Left lobe of liver (tissue), 2 donors: ENCODE measurements at places on chromosomes 2 and 18. TPM values are rescaled to one million over a fixed set of nuclear protein-coding genes. Genes with fewer than 3 reads are reported as not detected.

- no peak for DNase-seq
These were observed 6.3 kb downstream of the B3GNT2 start for GRCh38 chr2:62202019-62202722.

DNA sequence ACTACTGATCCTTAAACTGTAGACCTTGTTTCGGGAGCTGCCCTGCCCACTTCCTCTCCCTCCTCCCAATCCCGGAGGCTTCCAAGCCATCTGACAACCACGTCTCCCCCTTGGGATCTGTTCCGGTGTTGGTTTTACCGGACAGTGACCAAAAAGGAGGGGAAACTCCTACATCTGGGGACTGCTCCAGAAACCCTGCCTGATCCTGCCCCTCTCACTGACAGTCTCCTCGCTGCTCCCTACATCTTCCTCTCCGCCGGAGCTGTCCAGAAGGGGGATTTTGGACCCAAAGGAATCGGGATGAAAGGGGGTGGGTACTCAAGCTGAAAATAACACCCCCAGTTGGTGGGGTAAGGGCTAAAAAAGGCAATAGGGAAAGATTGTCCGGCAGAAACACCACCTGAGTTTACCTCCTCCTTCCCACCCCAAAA is 1.5 kb downstream of the INO80D start:
- peak; percentile 72 for DNase-seq

DNA sequence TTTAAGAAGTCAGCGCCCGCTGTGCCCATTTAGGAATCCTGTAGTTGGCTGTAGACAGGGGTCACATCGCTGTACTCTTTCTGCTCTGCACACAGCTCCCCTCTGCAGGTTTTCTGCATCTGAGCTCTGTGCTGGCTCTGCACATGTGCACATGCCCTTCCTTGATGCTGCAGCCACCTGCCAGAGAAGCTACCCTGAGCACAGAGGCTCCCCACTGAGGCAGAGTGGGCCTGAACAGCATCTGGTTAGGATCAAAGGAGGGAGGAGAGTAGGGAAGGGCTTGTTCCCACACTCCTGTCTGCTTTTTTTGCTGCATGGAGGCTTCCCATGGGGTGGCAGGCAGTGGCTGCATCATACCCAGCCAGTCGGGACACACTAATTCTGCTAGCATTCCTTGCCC is 238.9 kb downstream of the FHOD3 start:
- DNase-seq, result no peak

GRCh38 chr18:44586782-44587524 is 93.7 kb upstream of the SETBP1 start:
- no peak for DNase-seq

GRCh38 chr2:75960472-75961009 is 249.8 kb upstream of the GCFC2 start:
- DNase-seq, result no peak

DNA sequence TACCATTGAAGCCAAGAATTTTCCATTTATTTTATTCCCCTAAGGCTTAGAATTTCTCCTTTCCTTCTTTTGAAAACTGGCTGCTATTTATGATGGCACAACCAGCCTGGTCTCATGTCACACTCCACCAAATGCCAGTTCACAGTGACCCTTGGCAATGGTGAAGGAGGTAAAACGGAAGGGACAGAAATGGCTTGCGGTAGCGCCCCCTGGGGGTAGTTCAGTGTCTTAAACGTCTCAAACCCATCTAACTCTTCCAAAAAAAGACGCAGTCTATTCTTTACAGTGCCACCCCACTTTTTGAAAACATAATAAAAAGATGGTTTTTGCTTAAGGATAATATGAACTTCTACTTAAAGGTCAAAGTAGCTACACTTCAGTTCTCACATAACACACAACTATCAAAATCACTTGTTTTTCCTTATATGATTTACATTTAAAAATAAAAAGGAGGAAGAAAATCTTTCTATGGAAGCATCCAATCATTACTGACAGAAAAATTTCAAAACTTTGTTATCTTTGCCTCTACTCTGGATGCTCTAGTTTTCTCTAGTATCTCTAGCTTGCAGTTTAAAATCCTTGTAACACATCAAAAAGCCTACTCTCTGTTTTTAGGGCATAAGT is 28.0 kb downstream of the PNO1 start:
- DNase-seq, result no peak

- DNase-seq, result no peak
These were observed 15.7 kb downstream of the PARD6G start for GRCh38 chr18:80231616-80232015.

GRCh38 chr2:45669032-45669486 is 17.6 kb downstream of the PRKCE start:
- DNase-seq, result no peak

DNA sequence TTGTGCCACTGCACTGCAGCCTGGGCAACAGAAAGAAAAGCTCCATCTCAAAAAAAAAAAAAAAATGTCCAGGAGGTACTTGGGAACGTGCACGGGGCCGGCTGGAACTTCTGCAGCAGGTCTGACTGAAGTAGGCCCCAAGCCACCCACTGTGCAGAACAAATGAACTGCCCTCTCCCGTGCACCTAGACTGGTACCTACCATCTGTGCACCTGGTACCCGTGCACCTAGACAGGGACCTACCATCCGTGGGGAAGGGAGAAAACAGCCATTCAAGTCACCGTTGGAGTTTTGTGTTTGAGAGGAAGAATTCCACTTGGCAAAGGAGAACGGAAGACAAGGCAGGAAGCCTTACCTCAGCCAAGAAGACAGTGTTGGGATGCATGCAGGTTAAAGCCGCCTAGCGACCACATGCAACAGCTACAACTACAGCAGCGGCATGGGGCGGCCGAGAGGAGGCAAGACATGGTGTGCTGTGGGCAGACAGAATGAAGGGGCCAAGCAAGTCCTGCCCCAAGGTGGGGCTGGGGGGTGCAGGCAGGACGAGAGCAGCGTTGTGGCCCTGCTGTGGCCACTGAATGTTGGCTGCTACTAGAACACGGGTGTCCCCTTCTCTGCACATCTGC is 16.1 kb downstream of the ST3GAL5 start:
- DNase-seq, result peak; percentile 43

DNA sequence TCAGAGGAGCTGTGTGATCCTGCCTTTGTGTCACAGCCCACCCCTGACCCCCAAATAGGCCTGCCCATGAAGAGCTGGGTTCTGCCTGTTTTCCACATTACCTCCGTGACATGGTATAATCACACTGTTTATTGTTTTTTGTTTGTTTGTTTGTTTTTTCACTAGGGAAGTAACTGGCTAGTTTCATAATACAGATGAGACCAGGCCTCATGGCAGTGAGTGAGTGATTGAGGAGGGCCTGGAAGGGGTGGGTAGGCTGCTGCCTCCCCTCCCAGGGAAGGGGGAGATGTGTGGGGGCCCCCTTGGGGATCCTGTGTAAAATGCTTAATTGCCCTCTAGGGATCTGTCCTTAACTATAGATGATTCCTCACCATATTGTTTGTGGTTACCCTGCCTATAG is 190.5 kb downstream of the LDLRAD4 start:
- no peak for DNase-seq

DNA sequence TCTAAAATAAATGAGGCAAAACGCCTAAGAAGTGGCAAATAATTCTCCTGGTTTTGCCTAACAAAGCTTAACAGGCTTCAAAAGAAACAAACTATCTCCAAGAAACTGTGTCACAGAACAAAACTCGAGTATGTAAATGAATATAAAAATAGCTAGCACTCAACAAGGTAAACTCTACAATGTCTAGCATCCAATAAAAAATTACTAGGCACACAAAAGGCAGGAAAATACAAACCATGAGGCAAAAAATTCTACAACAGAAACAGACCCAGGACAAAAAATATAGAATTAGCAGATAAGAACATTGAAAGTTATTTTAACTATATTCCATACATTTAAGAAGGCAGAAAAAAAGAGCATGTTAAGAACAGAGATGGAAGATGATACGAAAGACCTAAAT is 16.8 kb downstream of the PPP4R1 start:
- DNase-seq, result no peak

DNA sequence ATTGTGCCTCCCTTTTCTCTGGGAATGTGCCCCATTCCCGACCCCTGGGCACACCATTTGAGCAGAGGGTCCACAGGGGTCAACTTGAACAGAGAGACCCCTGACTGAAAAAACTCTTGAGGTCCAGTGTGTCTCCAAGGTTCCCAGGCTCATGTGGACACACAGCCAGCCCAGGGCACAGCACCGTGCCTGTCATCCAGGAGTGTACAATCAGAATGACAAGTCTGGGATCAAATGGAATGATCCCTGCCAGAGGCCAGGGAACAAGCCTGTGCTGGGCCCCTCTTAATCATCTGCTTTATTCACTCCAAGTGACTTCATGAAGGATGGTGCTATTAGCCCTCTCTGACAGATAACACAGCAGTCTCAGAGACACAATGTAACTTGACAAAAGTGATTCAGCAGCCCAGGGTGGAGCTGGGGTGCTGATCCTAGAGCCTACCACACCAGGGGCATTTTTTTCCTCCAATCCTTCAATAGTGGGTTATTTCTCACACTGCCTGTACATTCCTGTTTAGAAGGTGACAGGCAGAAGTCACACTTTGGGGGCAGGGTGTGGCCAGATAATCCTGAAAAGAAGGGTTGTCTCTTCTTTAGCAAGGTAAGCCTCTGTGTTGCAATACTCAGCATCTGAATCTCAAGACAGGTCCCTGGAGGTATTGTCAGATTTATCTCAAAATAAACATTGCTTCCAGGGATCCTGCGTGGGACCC is 84.0 kb upstream of the TMEM200C start:
- no peak for DNase-seq

DNA sequence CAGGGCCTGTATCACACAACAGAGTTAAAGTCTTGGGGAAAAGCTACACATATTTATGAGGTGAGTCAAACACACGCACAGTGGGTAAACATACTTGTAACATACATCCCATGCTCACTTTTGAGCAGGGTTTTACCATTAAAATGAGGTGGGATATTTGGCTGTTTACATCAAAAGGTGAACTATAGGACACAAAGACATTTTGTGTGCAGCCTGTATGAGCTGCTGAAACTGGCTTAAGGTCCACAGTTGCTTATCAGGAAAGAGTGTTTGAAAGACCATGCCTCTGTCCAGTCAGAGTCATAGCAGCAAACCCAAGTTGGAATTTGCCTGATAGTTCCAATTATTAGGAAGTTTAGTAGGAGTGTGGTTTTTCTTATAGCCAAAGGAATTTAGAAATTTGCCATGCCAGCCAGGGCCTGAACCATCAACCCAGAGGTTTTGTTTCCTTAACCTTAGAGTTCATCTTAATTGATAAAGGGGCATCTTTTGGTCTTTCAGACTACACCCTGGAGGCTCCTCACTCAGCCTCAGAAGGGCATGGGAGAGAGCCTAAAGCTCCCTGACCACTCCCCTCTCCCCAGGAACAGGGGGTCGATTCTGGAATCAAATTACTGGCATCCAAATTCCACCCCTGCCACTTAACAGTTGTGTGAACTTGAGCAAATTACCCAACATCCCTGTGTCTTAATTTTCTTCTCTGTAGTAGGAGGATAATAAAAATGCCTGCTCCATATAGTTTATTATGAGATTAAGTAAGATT is 29.9 kb upstream of the L3MBTL4 start:
- DNase-seq, result no peak

GRCh38 chr2:39609917-39610316 is 55.8 kb upstream of the TMEM178A start:
- DNase-seq, result no peak

The BCL2 gene
- total RNA-seq, result 1.0 TPM

The GCKR gene
- 142 TPM for total RNA-seq

The HAAO gene
- total RNA-seq, result 188 TPM

The CCBE1 gene
- total RNA-seq, result 5.8 TPM

The COQ10B gene
- total RNA-seq, result 11.4 TPM

The KDM3A gene
- 12.9 TPM for total RNA-seq

The SOWAHC gene
- total RNA-seq, result 21.3 TPM

The ADGRF3 gene
- total RNA-seq, result 0.23 TPM

The CAVIN2 gene
- total RNA-seq, result 8.6 TPM
